ENCODE measurements at places on chromosomes 7 and 10.
A peak's percentile ranks its signal among the peaks of the same experiment; 100 is the strongest.

- peak; percentile 67 for DNase-seq
These were observed 24.0 kb upstream of the KMT2C start for GRCh38 chr7:152459724-152460251.

GRCh38 chr7:22697876-22698606, 29.0 kb upstream of the IL6 start:
- DNase-seq: no peak

DNA sequence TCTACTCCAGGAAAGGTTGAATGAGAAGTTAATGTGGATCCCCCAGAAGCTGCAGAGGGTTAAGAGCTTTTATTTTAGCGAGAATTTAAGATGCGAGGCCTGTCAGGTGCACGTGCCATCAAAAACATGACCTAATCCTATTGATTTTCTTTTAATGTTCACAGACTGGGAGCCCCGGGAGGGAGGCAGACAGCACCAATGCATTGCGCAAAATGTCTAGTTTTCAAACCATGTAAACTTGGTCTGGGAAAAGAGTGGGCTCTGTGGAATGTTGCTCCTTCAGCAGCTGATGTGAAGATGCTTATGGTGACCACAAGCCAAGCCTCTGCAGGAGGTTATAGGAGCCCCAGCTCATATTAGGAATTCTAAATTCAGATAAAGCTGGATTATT, 172.0 kb upstream of the ITGB1 start:
- no peak for DNase-seq

DNA sequence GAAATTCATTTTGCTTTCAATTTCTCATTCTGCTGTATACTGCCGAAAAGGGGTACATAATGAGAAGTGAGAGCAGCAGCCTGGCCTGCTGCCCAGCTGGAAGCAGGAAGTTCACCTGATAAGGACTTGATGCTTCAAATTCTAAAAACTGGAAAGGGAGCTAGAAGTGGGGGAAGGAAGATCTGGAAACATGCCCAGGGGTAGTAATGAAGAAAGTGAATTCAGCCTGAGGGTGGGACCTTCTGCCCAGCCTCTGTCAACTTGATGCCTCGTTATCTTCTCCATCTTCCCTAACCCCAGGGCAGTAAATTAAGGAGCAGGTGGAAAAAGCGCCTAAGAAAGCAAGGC, 69.4 kb downstream of the ARMH3 start:
- DNase-seq: peak; percentile 34

GRCh38 chr7:39683216-39683845, 60.0 kb downstream of the RALA start:
- no peak for DNase-seq

- no peak for DNase-seq
These were observed 4.8 kb downstream of the ADCYAP1R1 start for GRCh38 chr7:31056775-31057346.

GRCh38 chr7:19752020-19752419, 21.4 kb downstream of the TMEM196 start:
- DNase-seq: no peak

DNA sequence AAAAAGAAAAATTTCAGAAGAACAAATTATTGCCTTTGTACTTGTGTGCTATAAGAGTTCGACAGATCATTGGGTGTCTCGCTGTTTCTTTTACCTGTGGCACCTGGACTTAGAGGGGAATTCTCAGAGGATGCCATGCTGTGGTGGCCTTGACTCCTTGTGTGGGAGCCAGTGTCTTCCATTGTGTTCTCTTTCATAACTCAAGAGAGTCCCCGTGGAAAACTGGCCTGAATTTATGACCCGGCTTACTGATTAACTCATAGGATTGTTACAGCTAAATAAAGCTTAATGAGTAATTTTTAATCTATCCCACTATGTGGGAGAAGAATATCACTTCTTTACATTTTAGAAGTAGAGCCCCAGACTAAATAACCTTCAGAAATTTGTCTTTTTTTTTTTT, 54.5 kb downstream of the UBE3C start:
- DNase-seq: no peak

DNA sequence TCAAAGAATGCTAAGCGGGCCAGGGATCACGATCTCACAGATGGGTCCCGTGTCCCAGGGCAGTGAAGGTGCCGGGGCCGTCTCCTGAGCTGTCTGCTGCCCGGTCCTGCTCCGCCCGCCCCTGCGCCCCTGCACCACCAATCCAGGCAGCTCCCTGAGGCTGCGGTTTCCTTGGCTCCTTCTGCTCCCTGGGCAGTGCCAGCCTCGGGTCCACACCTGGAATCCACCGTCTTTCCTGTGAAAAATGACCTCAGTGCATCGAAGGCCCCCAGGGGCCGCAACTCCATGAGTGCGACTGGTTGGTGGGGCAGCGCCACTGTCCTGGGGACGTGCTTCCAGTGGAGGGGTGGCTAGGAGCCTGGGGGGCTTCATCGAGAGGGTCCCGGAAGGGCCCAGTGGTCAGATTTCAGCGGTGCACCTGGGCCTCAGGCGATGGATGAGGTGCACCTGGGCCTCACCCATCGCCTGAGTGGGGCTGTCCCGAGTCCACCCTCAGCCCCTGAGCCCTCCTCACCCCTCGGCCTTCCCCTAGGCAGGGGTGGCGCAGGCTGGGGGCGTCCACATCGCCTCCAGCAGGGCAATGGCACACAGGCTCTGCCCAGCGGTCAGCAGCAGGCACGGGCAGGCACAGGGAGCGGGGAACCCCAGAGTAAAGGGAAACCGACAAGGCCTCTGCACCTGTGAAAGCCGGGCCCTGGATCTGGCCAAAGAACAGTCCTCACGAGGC, 27.2 kb downstream of the ADGRA1 start:
- no peak for DNase-seq

GRCh38 chr10:86155054-86155921, 211.3 kb downstream of the GRID1 start:
- no peak for DNase-seq

- DNase-seq: no peak
These were observed 210.3 kb downstream of the ACTR3B start for GRCh38 chr7:152969839-152970238.

GRCh38 chr10:72044417-72045041, 43.8 kb downstream of the SPOCK2 start:
- no peak for DNase-seq

GRCh38 chr10:97759158-97759887, 12.5 kb downstream of the SFRP5 start:
- peak; percentile 60 for DNase-seq

DNA sequence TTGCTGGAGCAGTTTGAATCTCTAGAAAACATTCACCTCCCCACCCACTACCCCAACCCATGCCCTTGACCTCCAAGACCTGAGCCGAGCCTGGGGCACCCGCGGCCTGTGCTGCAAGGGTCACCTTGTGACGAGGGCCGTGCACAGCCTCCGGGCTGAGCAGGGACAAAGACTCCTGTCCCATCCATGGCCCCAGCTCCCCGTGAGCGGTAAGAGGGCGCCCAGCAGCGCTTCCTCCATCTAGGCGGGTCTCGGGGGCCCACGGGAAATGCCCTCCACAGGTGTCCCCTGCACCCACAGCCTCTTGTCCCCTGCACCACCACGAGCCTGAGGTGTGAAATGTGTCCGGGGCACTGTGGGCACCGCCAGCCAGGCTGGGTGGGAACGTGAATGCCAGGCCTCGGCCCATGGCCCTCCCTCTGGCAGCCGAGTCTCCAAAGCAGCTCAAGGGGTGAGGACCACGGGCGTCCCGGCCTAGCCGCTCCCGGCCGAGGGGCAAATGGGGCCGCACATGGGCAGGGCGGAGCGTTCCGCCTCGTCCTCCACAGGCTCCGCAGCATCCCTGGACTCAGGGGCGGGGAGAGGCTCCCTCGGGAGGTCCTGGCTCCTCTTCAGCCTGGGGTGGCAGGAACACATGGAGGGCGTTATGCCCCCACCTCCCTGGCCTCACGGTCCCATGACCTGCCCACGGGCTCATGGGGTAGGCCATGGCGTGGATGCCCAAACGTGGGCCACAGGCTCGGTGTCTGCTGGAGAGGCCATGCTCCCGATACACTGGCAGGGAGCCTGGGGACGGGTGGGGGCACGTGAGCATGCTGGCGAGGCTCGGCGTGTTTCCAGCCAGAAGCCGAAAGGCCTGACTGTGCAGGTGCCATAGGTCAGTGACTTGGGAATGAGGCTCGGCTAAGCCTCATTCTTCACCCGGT, 21.1 kb downstream of the DPYSL4 start:
- DNase-seq: no peak

DNA sequence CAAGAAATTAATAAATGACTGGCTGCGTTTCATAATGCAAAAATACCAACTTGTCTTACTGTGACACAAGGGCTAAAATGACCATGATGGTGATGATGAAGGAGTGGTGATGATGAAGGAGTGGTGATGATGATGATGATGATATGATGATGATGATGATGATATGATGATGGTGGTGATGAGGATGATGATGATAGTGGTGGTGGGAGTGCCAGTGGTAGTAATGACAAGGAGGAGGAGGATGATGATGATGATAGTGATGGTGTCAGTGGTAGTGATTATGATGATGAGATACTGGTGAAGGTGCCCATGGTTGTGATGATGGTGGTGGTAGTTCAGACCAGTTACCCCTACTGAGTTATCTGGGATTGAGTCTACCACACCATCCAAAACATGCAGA, 265.9 kb downstream of the FGFR2 start:
- no peak for DNase-seq

GRCh38 chr10:79038841-79039201, 29.9 kb upstream of the ZMIZ1 start:
- DNase-seq: no peak

DNA sequence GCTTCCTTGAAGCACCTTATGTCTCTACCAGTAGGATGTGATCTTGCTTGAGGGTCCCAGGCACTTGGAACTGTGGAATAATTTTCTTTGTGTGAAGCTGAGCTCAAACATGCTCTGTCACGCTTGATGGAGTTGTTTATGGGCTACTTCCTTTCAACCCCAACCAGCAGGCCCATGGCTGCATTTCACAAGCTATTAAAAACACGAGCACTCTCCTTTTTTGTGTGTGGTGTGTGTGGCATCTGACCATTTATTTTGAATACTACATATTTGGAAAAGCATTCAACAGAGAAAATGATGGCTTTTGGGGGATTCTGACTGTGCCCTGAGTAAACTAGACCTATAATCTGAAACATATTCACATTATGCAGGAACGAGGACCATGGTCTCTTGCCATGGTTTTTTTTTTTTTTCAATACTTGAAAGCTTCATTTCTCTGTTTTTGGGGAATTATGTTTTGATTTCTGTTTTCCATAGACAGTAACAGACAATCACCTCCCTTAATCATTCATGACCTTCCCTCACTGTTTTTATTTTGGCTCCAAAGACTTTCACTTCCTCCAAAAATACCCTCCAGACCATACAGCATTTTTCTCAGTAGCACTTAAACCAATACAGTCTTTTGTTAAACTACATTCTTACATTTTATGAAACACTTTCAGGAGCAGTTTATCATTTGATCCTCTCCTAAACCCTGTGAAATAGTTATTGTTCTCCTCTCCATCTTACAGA, 233.6 kb upstream of the BMPER start:
- no peak for DNase-seq

GRCh38 chr7:38524786-38525185, 106.4 kb downstream of the AMPH start:
- no peak for DNase-seq

GRCh38 chr7:117612637-117613036, 132.8 kb downstream of the CFTR start:
- DNase-seq: no peak

GRCh38 chr7:32266932-32267475, 196.8 kb upstream of the PDE1C start:
- no peak for DNase-seq

GRCh38 chr7:49773218-49773935, at the start of gene VWC2:
TSS of gene VWC2 (plus strand) at chr7:49773638. CDS start at chr7:49775436, 1,798 bp downstream.
- no peak for DNase-seq

- peak; percentile 92 for DNase-seq
These were observed 63.4 kb upstream of the SYPL1 start for GRCh38 chr7:106175507-106175906.

GRCh38 chr10:99497343-99498025, 35.3 kb upstream of the NKX2-3 start:
- DNase-seq: no peak

GRCh38 chr10:9294865-9295264, 1240.4 kb downstream of the GATA3 start:
- DNase-seq: no peak

- DNase-seq: no peak
These were observed 24.5 kb downstream of the RPA3 start for GRCh38 chr7:7693881-7694280.

DNA sequence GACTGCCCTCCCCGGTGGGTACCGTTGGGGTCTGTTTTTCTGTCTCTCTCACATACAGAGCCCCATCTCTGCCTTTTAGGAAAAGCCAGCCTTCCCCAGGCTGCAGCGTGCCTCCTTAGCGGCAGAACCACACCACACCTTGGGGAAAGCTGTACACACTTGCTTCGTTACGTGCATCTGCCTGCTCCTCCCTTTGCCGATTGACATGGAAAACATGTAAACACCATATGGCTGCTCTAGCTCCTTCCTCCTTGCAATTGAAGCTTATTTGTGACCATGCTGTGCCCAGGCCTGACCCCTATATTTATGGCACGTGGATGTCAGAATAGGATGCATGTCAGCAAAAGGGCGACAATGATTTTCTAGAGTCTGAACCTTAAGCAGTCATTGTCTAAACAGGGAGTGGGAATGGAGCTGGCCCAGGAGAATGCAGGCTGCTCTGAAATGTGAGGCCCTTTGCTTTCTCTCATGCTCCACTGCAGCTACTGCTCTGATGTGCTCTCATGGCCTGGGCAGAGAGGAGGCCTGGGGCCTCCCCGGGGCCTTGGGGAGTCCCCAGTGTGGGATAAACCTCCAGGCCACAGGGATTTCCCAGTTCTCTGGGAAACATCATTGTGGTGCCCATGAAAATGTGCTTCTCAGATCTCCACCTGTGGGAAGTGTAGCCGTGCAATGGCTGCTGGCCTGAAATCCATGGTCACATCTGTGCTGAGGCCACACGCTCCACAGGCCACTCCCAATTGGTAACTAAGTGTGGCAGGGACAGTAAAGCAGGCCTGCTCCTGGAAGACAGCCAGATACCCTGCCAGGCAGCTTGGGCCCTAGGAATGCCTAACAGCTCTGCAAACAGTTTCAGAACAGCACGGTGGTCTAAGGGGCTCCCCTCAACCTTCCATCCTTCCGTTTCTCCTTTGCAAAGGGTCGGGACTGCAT, 18.6 kb downstream of the PDE6C start:
- peak; percentile 14 for DNase-seq

- DNase-seq: no peak
These were observed 457.6 kb downstream of the PLXNA4 start for GRCh38 chr7:132118641-132119040.

GRCh38 chr10:89861584-89862301, 160.4 kb downstream of the KIF20B start:
- peak; percentile 20 for DNase-seq

DNA sequence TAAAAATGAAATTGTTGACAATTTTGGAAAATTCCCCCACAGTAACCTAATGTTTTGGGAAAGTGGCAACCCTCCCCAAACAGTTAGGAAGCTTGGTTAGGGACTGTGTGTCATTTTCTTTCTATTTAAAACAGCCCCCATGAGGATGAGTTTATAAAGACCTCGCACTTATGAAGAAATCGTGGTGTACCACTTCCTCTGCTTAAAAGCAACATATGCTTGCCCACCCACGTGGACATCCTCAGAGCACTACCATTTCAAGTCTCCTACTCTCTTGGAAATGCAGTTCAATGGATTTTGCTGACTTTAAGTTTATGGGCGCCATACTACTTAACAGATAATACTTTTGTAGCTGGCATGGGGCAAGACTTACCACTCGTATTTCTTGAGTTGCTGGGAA, 223.8 kb downstream of the DYNC1I1 start:
- no peak for DNase-seq

GRCh38 chr7:19665399-19666008, 43.3 kb downstream of the POLR1F start:
- DNase-seq: peak; percentile 39

GRCh38 chr7:121547544-121548092, 151.5 kb upstream of the FAM3C start:
- peak; percentile 67 for DNase-seq
